ENCODE measurements at places on chromosomes 12 and 14.

DNA sequence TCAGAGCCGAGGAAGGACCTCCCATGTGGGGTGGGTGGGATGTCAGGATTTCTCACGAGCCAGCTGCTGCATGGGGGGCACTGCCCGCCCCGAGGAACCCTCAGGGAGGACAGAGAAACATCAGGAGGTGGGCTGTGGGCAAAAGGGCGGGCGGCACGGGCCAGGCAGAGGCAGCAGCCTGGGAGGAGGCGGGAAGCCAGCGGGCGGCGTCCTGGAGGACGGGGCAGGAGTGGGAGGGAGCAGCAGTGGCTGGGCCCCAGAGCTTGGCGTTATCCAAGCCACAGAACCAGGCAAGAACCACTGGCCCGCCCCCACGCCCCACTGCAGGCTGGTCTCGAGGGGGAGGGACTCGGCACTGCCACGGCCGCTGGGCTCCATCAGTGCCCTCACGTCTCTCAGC is 2.4 kb downstream of the C14orf180 start:
- DNase-seq: no peak

- no peak for DNase-seq
Observed at GRCh38 chr12:86613311-86613710, 357.1 kb upstream of the MGAT4C start.

- DNase-seq: no peak
Observed at GRCh38 chr12:92300777-92301176, 155.1 kb upstream of the BTG1 start.

DNA sequence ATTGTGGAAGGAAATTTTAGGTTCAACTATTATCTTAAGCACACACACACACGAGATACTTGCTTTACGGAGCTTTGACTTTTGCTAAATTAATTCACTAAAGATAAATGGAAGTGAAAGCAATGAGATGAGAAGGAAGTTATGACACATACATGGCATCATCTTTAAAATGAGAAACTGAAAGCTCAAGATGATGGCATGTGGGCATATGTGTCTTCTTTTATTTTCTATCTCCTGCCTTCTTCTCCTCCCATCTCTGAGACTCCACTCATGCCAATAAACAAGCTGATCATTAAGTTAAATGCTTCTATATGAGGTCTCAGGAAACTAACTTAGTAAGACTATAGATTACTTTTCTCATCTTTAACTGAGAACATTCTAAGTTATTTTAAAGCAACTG is 216.7 kb downstream of the MED13L start:
- DNase-seq: no peak

- no peak for DNase-seq
Observed at GRCh38 chr14:54000341-54000811, 43.8 kb upstream of the BMP4 start.
